ENCODE measurements at places on chromosomes 6 and 20. TPM values are rescaled to one million over a fixed set of nuclear protein-coding genes. Genes with fewer than 3 reads are reported as not detected.

SLC35B3 gene
- total RNA-seq: 31.8 TPM

MAFB gene
- 17.9 TPM for total RNA-seq

DCDC2 gene
- 3.2 TPM for total RNA-seq

GCNT2 gene
- total RNA-seq: 19.8 TPM

PLCB4 gene
- total RNA-seq: 51.2 TPM
